NCI-H1092 treated with DMSO at 0.1 percent for 48 hours (cell line): ENCODE measurements at places on chromosomes 4 and X.

DNA sequence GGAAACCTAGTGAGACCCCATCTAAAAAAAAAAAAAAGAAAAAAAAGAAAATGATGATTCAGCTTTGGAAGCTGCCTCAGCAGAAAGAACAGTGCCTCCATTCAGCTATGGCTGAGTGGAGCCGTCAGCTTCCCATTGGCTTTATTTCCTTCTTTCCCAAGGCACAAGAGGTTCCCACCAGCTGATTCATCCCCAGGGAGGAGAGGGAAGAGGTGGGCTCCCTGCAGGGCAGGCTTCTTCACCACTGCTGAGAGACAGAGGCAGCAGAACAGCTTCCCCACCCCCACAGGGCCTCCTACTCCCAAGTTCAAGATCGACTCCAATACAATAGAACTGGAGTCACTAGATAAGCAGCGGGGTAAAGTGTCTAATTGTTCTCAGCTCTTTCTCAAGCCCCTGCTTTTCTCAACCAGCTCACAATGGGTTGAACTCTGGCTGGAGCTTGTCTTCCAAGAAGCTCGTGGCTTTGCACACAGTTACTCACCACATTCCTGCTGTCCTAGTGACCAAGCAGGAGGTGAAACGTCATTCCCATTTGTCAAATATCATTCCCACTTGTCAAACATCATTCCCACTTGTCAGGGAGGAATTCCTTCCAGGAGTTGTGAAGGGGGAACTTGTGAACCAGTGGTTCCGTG is 47.8 kb downstream of the FHDC1 start:
- no peak for DNase-seq

GRCh38 chr4:185232370-185232769 is 23.0 kb downstream of the SNX25 start:
- no peak for DNase-seq

DNA sequence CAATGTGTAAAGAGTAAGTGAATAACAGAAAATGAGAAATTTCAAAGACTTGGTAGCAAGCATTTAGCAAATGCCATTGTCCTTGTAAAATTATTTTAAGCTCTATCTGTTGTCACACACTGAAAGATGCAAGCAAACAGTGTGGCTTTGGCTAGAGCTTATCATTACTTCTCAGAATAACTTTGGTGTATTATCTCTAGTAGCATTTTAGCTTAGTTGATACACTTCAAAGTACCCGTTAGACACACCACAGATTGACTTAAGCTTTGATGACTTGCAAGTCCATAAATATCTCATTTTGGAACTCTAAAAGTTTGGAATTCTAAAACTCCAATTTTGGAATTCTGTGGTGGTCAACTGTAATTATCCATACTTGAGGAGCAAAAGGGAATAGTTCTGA is 98.6 kb downstream of the PDLIM5 start:
- DNase-seq = no peak

GRCh38 chrX:45872480-45872879 is 671.8 kb upstream of the DIPK2B start:
- no peak for DNase-seq

DNA sequence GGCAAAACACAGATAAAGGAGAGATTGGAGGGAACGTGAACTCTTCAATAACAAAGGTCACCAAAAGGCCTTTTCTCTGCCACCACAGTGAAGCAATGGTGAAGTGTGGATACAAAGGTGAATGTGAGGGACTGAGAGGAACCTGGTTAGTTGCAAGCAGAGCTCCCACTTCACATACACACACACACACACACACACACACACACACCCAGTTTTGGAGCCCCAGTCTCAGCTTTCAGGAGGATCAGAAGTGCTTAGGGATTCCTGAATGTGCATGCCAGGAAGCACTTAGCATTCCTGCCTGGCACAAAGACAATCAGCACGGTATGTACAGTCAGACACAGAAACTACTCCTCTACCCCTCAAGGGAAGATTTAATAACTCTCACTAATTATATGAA is 71.5 kb downstream of the ARHGEF9 start:
- DNase-seq = no peak

- DNase-seq = no peak
Observed at GRCh38 chr4:7096236-7096635, 28.4 kb upstream of the GRPEL1 start.

- DNase-seq = no peak
Observed at GRCh38 chr4:157929486-157929885, 243.3 kb downstream of the GASK1B start.

DNA sequence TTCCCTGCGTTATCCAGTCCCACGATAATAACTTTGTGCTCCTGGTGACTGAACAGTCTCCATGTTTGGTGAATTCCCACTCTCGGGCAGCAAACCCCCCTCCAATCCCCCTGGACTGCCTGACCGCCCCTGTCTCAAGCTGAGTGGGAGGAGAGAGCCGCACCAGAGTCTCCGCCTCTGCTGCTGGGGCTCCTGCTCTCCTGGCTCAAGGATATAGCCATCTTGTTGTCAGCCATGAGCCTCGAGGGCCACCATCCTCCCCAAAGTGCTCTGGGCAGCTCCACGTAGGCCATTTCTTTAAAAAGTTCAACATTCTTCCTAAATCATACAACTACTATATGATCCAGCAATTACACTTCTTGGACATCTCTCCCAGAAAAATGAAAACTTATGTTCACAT is 49.3 kb upstream of the PGRMC1 start:
- DNase-seq = no peak

GRCh38 chrX:138929926-138930582 is 218.5 kb upstream of the FGF13 start:
- DNase-seq = no peak

- no peak for DNase-seq
Observed at GRCh38 chr4:20301161-20301560, 49.5 kb downstream of the SLIT2 start.

DNA sequence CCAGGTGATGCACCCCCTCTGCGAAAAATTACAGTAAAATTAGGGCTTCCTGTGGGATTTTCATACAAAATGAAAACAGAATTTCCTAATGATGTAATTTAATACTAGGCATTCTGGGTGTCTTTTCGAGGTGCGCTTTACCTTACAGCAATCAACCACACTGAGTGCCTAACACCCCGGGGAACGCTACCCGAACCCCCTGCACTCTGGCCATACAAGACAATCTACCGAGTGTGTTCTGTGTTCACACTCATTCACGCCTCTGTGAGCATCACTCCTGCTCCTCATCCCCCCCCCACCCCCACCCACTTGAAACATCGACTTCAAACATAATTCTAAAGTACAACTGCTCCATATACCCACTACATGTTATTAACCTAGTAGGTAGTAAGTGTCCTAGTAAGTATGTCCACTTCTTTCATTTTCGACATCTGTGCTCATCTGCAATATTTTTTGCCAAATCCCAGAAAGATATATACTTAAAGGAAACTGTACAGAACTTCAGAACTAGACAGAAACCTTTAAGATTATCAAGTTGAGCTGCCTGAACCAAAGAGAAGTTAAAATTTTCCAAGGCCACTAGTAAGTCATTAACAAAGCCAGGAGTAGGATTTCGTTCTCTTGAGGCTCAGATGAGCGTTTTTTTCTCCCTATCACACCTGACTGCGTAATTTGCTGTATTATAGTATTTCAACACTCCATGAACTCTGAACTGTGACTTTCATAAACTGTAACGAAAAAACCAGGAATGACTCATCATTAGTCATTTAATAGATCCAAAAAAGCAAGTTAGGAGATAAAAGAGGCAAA is 80.0 kb downstream of the FAT1 start:
- no peak for DNase-seq

DNA sequence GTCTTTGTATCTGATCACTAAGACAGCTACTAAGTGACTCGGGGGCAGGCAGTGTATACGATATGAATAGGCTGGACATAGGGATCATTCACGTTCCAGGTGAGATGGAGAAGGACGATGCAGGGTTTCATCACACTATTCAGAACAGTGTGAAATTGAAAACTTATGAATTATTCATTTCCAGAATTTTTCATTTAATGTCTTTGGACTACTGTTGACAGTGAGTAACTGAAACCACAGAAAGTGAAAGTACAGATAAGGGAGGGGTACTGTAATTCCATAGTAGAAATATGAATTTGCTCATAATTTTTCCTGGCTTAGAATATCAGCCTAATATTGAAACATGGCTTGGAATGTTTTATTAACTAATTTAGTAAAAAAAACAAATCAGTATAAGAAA is 24.4 kb downstream of the TMEM144 start:
- DNase-seq = no peak

DNA sequence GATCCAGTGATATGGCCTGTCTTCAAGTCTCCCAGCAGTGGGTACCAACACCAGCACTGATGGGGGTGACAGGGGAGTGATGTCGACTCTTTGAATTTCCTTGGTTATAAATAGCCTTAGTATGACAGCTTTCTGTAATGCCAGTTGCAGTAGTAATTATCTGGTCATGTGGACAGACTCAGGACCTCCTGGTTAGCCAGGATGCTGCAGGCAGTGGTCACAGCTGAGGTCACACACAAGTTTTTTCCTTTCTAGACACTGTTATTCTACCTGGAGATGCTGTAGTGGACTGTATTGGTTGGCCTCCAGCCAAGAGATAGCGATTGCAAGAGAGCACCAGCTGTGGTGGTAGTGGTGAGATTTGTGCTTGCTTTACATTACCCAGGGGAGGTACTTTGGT is 63.6 kb downstream of the UPRT start:
- DNase-seq = no peak

GRCh38 chrX:53471346-53471745 is 37.2 kb upstream of the HSD17B10 start:
- no peak for DNase-seq

- DNase-seq = no peak
Observed at GRCh38 chr4:15755321-15756155, 22.6 kb upstream of the CD38 start.

GRCh38 chr4:134421734-134422133 is 220.1 kb upstream of the PABPC4L start:
- no peak for DNase-seq

DNA sequence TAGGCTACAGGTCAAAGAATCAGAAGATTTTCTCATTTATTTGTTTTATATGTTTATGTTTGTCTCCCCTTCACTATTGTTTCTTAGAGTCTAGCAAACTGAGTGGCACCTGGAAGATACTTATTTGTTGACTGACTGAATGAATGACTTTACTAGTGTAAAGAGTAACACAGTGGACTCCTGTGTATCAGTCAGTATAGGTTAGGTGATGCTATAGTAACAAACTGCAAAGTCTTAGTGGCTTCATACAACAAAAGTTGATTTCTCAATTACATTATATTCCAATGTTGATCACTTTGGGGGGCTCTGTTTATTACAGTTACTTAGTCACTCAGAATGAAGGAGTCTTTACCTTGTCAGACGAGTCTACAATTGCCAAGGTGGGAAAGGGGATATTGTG is 76.6 kb downstream of the DCK start:
- no peak for DNase-seq

- DNase-seq = no peak
Observed at GRCh38 chrX:99857455-99857854, 552.6 kb downstream of the PCDH19 start.

DNA sequence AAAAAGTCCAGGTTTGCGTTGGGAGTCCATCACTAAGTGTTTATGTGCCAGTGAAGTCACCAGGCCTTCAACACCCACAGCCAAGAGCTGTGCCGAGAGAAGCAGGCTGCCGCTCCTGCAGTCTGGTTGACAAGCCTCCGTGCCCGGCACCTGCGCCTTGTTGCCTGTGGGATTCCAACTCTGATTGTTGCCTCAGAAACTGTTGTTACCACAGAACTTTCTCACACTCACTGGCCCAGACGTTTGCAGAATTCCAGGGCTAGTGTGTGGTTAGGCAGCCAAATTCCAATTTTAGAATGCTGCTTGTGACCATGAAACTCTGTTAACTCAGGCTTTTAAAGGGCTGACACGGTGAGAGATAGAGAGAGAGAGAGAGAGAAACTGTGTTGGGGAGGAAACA is 119.5 kb upstream of the LIMCH1 start:
- DNase-seq = no peak

DNA sequence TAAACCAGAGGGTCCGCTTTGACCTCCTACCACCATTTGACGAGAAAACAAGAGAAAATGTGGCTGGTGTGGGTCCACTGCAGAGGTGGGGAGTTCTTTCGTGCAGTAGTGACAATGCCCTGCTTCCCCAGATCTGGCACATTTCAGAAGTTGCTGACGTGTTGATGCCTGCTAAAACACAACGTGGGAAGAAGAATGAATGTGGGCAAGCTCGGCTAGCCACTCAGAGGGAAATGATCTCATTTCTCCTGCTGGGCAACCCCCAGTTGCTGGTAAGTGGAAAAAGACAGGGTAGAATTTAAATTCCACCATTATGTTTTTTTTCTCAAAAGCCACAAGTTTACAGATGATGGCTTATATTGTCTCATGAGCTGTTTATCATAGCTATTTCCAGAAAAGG is 77.9 kb downstream of the LUZP4 start:
- no peak for DNase-seq

DNA sequence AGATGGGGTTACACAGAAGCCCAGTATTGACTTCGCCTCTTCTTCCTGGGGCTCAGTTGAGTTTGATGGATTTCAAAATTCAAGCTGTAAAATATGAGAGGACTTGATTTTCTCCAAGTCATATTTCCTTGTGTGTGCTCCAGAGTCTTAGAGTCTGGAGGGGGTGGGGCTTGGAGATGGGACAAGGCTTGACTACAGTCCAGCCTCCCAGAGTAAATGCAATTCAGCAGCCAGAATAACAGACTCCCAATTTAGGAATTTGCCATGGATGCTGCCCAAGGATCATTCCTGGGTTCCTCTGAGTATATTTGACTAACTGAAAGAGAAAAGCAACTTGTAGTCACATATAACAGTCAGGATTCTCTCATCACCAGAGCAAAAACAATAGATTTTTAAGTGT is 53.7 kb upstream of the RBPJ start:
- DNase-seq = no peak

DNA sequence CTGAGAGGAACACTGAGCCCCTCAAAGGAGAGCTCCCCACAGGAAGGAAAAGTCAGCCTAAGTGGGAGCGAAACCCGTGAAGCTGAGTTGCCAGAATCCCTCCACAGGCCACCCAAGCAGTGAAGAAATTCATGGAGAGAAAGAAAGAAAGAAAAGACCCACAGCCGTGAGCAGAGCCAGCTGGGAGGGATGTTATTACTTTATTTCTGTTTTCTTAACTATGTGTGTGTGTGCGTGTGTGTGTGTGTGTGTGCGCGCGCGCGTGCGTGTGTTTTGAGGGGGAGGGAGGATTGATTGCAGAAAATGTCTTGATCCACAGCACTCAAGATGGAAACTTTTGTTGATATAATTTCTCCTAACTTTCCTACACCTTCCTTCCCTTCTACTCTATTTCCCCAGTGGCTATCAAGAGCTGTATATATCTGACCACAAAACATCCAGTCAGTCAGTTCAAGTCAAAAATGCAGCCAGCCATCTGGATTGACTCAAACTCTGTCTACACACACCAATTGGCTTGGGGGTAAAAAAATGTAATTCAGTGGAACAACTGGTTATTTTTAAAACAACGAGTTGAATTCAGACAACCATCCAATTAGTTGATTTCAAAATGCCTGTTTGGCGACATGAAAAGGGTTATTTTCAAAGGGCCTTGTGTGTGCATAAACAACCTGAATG is 13.8 kb upstream of the GPC3 start:
- no peak for DNase-seq

GRCh38 chr4:142663828-142664227 is 182.3 kb downstream of the INPP4B start:
- no peak for DNase-seq
